T-helper 2 cell treated with Interferon-gamma antibody and Interleukin-4, amounts not matched to agents 5 μg/mL and 100 μg/mL, for 36 hours (primary cell): ENCODE measurements at places on chromosomes 6 and 20.

DNA sequence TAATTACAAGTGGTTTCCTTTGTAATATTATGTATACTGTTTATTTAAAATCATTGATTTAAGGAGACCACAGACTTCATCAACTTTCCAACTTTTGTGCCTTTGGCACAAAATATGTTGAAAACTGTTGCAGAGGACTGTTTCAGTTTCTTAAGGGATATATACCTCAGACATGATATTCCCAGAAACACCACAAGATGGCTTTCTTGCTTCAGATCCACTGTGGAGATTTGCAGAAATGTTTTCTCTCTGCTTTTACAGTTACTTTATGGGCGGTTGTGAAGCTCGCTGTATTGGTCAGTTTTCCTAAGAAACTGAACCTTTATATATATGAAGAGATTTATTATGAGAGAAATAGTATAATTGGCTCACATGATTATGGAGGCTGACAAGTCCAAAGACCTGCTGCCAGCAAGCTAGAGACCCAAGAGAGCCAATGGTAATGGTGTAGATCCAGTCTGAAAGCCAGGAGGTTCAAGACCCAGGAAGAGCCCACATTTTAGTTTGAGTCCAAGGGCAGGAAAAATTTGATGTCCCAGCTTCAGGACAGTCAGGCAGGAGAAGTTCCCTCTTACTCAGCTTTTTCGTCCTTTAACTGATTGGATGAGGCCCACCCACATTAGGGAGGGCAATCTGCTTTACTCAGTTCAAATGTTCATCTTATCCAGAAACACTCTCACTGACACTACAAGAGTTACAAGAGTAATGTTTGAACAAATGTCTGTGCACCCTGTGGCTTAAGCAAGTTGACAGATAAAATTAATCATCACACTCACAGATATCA lies 12.8 kb downstream of the ME1 start:
- no peak for DNase-seq

DNA sequence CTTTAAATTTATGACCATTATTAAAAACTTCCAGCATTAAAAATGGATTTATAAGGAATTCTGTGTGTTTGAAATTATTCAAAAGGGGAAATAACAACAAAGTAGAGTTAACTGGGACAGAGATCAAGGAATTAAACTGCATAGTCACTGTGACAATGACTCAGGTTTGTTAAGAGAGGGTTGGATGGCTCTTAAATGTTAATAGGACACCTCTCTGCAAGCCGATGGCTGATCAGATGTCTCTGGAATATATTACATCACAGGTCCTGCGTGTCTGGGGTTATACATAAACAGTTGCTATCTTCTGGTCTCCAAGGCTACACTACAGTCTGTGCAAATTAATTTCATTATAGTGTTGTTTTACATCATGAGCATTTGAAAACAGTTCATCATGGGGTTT lies 574.3 kb downstream of the COL12A1 start:
- DNase-seq: no peak

DNA sequence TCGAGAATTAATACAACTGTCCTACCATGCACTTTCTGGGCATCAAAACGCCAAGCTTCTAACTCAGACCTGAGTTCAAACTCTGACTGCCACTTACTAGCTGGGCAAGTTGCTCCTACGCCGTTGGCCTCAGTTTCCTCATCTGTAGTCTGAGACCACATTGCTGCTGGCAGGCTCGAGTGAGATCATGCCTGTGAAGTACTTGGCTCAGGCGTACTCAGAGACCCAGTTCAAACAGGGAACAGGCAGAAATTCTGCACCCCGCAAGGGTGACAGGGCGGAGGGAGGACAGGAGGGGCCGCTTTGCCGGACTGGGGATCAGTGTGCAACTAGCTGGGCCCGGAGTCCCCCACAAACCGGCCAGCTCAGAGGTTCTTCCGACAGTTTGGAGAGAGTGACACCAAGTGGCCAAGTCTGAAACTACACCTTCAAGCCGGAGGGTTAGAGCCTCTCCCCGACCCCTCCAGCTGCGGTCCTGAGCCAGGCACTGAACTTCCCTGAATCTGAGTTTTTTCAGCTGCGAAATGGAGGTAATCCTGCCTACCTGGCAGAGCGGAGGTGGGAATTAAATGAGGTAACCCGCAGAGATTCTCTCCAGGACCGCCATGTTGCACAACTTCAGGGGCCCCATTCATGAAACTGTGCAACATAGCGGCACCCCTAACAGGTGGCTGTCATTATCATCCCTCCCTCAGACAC lies 46.0 kb upstream of the PTPN1 start:
- peak; percentile 51 for DNase-seq

DNA sequence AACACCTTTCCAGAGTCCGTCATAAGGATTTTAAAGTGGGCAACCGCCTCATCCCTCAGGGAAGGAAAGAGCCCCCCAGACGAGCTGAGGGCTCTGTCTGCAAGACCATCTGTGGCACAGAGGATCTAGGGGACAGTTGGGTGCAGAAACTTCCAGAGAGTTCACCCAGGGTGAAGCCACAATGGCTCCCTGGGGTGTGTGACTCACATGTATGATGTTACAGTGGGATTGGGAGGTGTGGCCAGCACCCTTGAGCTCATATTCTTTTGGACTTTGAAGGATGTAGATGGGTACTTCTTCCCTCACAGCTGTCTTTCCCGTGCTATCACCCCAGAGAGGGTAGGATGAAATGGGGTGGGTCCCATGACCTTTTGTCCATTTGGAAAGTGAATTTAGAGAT lies 95.5 kb downstream of the NCR2 start:
- no peak for DNase-seq

- no peak for DNase-seq
These were observed 19.4 kb upstream of the TRIM27 start for GRCh38 chr6:28943223-28943556.

- DNase-seq: no peak
These were observed 136.1 kb upstream of the SULF2 start for GRCh38 chr20:47921408-47921807.

DNA sequence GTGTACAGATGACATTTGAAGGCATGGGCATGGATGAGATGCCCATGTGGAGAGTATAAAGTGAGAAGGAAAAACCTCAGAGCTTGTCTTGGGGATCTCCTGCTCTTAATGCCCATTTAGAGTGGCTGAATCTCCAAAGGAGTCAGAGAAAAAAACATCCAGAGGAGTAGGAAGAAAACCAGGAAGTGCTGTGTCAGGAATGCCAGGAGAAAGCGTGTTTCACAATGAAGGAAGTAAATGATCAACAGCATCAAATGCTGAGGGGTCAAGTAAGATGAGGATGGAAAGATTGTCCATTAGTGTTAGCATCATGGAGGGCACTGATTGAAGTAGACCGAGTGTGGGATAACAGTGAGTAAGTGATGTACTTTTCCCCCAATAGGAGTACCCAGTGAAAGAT lies 56.1 kb downstream of the FIG4 start:
- no peak for DNase-seq

DNA sequence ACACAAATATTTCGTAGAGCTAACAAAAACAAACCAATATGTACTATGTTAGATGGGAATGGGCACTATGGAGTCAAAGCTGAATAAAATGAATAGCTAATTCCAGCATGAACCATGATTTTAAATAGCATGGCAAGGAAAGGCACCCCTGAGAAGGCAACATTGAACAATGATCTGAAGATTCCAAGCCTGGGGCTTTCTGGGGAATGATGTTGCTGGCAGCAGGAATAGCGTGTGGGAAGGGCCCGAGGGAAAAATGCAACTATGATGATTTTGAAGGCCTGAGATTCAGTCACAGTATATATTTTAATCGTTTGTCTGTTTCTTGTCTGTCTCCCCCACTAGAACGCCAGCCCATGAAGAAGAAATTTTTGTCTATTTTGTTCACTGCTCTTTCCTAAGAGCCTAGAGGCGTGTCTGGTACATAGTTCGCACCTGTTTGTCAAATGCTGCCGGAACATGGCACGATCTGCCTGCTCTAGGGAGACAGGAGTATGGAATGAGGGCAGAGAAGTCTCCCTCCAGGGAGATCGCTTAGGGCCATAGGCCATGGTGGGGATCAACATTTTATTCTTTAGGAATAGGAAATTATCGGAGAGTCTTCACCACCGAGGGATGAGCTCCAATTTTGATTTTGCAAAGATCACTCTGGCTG lies 84.8 kb upstream of the EYA2 start:
- DNase-seq: no peak

GRCh38 chr6:4814212-4814611 lies 38.0 kb downstream of the CDYL start:
- no peak for DNase-seq

- DNase-seq: no peak
These were observed 393.1 kb downstream of the ZFAND3 start for GRCh38 chr6:38212579-38212978.

- no peak for DNase-seq
These were observed 9.3 kb upstream of the LAMA5 start for GRCh38 chr20:62376112-62377063.

DNA sequence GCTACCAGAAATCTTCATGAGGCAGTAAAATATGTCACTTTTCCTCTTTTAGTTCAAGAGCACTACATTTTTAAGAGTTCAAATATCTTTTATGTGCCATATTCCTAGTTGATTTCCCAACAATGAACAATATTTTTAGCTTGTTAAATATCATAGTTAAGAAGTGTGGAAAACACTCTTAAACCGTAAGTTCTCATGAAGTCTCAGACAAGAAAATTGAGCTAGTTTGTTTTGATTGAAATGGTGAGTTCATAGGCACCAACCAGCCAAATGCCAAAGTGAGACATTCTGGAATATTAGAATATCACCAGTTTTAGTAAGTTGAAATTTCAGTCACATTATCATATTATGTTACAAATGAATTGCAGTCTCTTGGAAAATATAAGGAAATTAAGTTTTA lies 277.2 kb upstream of the HSF2 start:
- no peak for DNase-seq

DNA sequence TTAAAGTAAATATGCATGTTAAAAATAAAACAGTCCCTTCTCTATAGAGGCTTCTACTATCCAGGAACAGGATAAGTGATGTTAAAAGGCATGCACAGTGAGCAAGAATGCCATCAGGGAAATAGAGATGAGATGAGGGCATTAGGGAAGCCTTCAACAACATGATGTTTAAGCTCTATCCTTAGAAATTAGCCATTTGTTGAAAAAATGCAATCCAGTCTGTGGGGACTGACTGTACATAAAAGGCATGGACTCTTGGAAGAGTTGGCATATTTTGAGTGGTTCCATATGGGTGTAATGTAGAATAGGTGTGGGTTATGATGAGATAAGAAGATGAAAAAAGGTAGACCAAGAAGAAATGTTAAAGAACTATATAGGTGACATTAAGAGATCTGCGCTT lies 5.8 kb downstream of the KIAA0319 start:
- no peak for DNase-seq

DNA sequence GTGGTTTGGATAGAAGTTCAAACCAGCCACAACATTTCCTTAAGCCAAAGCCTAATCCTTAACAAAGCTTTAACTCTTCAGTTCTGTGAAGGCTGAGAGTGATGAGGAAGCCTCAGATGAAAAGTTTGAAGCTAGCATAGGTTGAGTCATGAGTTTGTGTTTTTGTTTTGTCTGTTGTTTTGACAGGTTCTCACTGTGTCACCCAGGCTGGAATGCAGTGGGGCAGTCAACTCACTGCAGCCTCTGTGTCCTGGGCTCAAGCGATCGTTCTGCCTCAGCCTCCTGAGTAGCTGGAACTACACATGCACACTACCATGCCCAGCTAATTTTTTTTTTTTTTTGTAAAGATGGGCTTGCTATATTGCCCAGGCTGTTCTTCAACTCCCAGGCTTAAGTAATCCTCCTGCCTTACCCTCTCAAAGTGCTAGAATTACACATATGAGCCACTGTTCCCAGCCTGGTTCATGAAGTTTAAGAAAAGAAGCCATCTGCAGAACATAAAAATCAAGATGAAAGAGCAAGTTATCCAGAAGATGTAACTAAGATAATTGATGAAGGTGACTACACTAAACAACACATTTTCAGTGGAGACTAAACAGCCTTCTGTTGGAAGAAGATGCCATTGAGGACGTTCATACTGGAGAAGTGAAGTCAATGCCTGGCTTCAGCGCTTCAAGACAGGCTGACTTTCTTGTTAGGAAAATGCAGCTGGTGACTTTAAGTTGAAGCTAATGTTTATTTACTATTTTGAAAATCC lies 96.2 kb downstream of the SMAP1 start:
- DNase-seq: no peak

DNA sequence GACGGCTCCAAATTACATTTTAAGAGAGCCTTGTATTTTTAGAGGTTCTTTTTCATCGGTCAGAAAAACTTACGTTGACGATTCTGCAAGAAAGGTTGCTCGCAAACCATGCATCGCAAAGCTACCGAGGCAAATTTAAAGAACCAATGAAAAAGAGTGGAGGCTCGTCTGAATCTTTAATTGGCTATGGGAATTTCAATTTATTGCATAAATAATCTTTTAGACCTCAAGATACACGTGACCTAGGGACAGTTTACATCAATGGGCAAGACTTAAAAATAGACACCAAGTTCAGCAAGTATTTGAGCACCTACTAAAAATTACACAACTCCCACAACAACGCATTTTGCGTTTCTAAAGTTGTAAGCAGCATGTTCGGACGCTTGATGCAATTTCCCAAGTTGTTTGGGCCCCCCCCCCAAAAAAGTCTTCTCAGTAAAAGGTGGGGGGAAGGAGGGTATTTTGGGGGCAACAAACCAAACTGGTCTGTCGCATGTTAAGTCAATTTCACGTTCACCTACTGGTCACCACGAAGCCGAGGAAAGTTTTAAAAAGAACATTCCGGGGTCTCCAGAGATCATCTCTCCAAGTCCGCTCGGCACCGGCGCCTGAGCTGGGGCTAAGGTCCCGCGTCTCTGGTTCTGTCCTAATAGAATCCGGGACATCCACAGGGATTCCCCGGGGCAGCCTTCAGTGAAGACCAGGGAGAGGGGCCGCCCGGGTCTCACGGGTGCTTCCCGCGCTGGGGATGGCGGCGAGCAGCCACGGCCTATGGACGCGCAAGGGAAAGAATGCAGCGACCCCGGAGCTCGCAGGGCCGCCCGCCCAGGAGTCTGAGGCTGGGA lies 851 bp downstream of the SNX5 start:
- DNase-seq: peak; percentile 36

GRCh38 chr6:12348530-12349511 lies 58.7 kb downstream of the EDN1 start:
- DNase-seq: no peak

DNA sequence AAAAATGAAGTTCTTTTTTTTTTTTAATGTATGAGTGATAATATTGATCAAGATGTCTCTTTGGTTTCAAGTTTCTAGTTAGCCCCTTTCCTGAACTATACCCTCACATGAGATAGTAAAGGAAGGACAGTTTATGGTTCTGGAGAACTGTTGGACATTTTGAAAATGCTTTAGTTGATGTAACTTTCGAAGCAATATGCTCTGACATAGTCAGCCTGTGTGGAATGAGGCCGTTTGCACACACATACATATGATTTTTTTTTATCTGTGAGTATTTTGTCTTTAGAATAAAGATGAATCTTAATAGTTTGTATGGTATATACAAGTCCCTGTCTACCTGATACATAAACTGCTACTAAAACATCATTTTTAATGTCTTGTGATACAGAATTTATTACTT lies 177.0 kb downstream of the ARID1B start:
- no peak for DNase-seq

GRCh38 chr6:137283940-137284810 lies 65.0 kb upstream of the IFNGR1 start:
- DNase-seq: no peak

GRCh38 chr20:62910777-62911497 lies 15.4 kb downstream of the DIDO1 start:
- DNase-seq: no peak

- no peak for DNase-seq
These were observed 32.8 kb downstream of the TSPYL4 start for GRCh38 chr6:116221067-116221466.

- no peak for DNase-seq
These were observed 3.2 kb downstream of the SLC22A23 start for GRCh38 chr6:3453413-3454272.

GRCh38 chr6:108118810-108119768 lies 44.5 kb upstream of the OSTM1 start:
- DNase-seq: no peak
